ENCODE measurements at places on chromosomes 1 and 21.

DNA sequence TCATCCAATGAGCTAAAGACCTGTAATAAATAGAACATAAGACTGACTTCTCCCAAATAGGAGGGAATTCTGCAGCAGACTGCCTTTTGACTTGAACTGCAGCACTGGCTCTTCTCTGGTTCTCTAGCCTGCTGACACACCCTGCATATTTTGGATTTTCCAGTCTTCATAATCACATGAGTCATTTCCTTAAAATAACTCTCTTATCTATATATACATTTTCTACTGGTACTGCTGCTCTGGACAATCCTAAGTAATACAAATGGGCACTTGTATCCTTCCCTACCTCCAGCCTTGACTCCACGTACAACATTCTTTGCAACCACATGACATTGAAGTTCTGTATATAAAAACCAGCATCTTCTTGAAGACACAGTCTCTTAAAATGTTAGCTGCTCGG lies 429.4 kb upstream of the TMPRSS15 start:
- DNase-seq, result no peak

- DNase-seq, result peak; percentile 51
These were observed 28.5 kb upstream of the SELENON start for GRCh38 chr1:25771221-25772114.

- no peak for DNase-seq
These were observed 26.5 kb downstream of the PHTF1 start for GRCh38 chr1:113732802-113733201.

DNA sequence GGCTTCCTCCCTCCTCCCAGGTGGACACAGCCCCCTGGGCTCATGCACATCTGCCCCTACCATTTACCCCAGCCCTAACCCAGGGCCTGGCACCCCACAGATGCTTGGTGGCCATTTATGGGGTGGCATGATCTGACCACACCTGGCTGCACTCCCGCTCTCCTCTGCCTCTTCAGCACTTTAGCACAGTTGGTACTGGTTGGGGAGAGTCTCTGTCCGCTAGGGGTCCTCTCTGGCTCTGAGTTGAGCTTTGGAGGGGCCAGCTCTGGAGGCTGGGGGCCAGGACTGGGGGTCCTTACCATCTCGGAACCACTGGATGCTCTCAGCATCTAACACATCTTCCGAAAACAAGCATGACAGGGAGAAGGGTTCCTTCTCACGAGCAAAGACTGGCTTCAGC lies 17.4 kb downstream of the MYOM3 start:
- DNase-seq, result no peak

DNA sequence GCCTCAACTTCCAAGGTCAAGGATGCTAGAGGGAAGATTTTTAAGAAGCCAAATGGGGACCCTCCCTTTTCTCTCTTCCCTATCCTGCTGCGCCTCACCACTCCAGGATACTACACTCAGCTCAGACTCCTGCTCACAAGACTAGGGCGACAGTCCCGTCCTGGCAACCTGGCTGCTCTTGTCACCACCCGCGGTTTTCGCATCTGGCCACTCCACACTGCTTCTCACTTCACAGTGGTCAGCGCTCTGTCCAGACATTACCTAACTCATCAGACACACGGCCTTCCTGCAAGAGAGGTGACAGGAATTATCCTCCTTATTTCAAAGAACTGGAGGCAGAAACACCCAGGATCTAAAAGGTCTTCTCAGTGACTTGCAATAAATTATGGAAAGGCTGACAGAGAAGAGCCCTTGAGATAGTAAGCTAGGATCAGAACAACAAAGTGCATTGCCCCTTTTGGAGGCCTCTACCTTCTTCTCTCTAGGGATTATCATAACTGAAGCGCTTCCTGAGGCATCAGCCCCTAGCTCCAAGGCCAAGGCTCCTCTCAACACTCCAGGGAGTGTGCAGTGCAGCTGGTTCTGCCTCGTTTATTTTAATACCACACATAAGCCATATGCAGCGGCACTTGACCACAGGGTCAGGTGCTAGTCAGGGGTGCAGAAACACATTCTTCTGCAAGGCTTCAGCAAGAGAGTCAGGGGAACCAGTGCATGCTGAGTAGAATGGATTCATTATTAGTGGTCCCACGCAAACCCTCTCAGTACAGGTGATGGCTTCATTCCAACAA lies 41.9 kb downstream of the ASTN1 start:
- DNase-seq, result no peak

GRCh38 chr1:34697818-34698217 lies 57.0 kb upstream of the GJB5 start:
- DNase-seq, result peak; percentile 13

DNA sequence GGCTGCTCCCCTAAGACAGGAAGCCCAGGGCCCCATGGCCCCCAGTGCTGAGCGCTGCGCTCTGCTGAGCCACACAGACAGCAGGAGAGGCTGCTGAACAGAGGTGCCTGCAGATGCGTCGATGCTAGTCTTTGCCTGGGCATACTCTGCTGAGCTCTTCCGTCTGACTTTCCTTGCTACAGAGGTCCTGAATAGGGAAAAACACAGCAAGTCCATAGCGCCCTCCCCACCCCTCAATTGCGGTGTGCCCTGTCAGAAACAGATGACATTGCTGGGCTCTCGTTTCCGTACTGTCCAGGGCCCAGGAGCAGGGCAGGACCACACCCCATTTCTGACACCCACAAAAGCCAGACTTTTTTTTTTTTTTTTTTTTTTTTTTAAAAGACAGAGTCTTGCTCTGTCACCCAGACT lies 252.5 kb downstream of the SDCCAG8 start:
- no peak for DNase-seq

DNA sequence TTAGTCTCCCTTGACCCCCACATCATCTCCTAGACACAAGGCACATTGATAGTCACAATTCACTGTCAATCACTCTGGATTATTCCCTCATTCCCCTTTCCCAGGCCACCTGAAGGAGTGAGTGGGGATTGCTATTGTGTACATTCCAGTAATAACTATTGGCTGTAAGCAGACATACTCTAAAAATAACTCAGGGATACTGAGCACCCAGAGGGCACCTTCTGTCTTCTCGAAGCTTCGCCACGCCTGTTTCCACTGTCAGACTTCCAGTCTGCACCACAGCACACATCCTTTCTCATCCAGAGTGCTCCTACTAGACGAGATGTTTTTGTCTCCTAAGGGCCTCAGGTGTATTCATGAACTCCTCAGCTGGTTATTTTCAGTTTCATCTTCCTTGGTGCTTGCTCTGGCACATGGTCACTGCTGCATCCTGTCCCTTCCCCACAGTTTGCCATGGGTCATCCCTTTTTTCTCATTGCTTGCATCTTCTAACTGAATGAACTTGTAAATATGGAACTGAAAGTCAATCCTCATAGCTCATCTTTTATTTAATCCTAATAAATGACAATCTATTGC lies 848 bp upstream of the APOBEC4 start:
- no peak for DNase-seq

- DNase-seq, result no peak
These were observed 56.9 kb upstream of the EDEM3 start for GRCh38 chr1:184811439-184812111.

- DNase-seq, result no peak
These were observed 333.8 kb upstream of the PTBP2 start for GRCh38 chr1:96387785-96388184.

- no peak for DNase-seq
These were observed 23.4 kb downstream of the ARHGEF19 start for GRCh38 chr1:16189003-16189402.

DNA sequence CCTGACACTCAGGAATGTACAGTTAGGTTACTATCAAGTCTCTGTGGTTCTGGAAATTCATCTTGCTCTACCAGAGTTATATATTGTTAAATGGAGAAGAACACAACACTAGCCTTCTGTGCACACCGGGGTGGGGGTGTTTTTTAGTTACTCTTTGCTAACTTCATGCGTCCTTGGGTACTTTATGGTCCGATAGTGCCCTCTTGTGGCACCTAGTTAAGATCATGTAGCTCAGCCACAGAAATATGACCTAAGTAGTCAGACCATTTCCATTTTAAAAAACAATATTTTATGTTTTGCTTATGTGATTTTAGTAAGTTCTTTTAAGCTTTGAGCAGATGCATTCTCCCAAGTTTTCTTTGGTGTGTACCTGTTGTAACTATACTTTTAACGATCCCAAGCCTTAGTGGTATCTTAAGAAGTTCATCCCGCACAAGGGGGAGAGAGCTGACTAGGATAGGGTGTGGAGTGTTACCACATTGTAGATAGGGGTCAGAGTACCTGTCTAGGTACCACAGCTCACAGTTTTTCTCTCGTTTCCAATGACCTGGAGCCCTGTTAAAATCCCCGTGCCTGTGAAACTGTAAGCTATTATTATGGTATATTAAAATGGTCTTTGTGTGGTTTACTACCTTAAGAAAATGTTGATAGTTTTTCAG lies 20.6 kb upstream of the SH3D21 start:
- peak; percentile 60 for DNase-seq

DNA sequence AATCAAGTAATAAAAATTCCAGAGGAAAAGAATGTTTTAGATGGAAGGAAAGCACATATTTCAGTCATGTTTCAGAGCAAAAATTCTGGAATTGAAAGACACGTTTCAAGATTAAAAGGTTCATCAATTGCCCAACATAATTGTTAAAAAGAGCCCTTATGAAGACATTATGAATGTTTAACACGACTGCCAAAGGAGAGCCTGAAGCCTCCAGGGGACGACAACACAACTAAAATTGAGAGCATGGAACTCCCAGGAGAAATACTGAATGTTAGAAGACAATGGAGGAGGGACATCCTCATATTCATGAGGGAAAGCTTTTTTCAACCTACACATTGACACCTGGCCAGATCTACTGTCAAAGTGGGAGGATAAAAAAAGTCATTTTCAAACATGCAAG lies 16.0 kb downstream of the OR2T11 start:
- peak; percentile 1 for DNase-seq

DNA sequence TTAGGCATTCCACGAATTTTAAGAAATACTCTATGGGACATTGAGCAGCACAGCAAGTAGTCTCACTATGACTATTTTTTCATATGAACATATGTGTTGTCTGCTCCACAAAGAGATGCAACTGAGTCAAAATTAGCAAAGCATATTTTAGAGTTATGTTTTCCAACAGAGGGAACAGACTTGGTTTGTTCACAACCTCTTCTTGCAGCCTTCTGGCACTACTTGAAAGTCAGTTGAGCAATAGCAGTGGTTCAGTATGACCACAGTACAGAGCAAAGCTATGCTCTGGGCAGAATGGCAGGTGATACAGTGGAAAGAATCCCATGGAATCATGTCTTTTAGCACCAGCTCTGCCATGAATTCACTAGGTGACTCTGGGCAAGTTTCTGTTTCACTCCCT lies 5.2 kb downstream of the CCN1 start:
- DNase-seq, result no peak

DNA sequence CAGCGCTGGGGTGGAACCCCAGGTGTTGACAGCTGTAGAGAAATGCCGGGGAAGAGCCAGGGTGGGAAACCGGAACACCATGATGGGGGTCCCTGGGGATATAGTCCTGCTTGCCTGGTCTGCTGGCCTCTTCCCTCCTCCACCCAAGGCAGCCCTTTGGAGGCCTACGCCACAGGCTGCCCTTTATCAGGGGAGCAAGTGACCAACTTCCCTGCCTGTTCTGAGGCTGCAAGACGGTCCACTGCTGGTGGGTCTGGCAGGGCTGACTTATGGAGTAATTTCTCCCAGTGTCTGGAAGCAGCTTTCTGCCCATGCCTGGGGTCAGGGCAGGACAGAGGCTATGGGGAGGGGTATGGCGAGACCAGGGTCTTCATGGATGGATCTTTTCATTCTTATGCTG lies 50.8 kb upstream of the EDN2 start:
- no peak for DNase-seq

- no peak for DNase-seq
These were observed 112.1 kb downstream of the HIVEP3 start for GRCh38 chr1:41806472-41807155.

- DNase-seq, result no peak
These were observed 12.0 kb upstream of the RHOU start for GRCh38 chr1:228723287-228723686.

DNA sequence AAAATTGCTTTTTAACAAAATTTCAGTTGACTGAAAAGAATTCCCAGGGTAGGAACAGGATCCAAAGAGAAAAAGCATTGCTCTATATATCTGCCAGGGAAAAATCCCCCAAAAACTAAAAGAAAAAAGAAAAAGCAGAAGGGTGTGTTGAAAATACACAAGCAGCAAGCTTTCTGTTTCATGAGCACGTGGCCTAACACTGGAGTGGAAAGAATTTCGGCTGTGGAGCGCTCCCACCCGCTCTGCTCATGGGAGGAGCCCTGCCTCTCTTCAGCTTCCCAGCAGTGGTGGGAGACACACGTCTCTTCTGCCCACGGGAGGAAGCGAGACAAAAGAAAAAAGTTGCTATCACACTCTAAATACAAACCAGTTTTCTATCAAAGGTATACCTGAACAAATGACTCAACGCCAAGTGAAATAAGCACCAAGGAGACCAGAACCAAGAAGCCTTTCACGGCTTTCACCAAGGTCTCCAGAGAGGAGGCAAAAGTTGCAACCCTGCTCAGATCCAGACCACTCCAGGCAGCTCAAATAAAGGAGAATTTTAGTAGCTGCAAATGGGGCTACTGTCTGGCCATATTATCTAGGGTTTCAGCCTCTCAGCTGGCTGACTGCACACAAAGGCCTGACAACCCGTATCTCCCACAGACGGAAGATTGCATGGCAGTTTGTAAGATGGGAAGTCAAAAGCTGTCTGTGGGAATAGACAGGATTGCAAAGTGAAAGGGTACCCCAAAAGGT lies 29.5 kb upstream of the ZNF496 start:
- peak; percentile 60 for DNase-seq

DNA sequence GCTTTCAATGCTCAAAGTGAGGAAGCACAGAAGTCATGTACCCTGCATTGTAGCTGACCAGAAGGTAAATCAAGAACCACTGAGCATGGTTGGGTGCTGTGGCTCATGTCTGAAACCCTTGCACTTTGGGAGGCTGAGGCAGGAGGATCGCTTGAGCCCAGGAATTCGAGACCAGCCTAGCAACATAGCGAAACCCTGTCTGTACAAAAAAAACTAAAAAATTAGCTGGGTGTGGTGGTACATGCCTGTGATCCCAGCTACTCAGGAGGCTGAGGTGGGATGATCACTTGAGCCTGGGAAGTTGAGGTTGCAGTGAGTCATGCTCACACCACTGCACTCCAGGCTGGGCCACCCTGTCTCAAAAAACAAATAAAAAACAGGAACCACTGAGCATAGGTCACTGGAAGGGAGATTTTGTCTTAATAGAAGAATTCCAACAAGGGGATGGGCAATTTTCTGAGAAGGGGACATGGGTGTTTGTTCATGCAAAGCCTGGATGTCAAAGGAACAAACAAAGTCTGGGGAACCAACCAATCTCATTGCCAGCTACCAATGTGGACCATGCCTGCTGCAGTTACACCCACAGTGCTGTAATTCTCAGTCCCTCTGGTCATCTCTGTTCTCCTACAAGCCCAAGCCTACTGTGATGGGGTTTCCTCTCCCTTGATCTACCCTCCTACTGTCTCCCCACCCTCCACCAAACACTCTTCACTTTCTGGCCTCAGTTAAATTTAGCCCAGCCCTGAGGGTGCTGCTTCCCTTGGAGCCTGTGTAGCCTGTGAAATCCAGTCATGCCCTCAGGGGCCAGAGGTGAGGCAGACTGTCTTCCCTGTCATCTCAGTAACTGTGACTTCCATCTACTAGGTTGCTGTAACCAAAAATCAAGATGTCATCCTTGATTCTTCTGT lies 47.9 kb downstream of the ELF3 start:
- no peak for DNase-seq
